ENCODE measurements at places on chromosomes 12 and 14.

- DNase-seq: no peak
Measured at GRCh38 chr12:68497702-68498101, 113.0 kb upstream of the RAP1B start.

GRCh38 chr12:116692605-116693004 lies 45.3 kb downstream of the SPRING1 start:
- no peak for DNase-seq

- DNase-seq: no peak
Measured at GRCh38 chr14:65077318-65077717, 25.0 kb downstream of the MAX start.

DNA sequence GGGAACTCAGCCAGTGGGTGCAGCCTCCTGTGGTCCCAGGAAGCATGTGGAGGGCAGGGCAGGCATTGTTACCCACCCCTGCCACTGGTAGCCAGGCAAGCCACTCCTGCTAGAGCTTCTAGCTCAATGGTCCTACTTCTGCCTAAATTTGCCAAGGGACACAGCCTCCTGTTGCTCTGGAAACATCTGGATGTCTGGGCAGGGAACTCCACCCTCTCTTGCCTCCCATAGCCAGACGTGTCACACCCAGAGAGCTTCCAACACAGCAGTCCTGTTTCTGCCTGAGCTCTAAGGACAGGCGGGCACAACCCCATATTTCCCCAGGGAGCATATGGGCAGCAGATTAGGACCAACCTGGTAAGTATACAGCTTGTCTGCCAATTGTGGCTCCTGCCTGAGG lies 350.2 kb downstream of the GLT1D1 start:
- no peak for DNase-seq

- DNase-seq: no peak
Measured at GRCh38 chr12:24997970-24998582, 49.2 kb upstream of the BCAT1 start.

- no peak for DNase-seq
Measured at GRCh38 chr12:6936636-6937480, 6.8 kb upstream of the RNU7-1 start.

- no peak for DNase-seq
Measured at GRCh38 chr12:116984098-116984497, 73.3 kb downstream of the FBXW8 start.

DNA sequence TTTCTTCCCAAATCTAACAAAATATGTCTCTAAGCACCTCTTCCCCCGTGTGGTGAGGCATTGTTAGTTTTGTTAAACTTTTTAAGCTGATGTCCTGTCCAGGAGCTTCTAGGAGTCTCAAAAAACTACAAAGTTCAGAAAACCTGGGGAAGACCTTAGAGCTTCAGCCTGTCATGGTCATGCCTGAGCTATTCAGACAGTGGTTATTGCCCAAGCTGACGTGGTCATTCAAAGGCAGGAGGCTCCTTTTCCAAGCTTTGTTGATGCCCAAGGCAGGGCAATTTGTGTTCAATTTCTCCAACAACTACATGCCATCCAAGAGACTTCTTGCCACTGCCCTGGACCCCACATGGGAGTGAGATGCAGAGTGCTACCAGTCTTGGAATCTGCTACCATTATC lies 5.8 kb upstream of the LYZ start:
- DNase-seq: no peak

- no peak for DNase-seq
Measured at GRCh38 chr14:72777636-72778035, 116.3 kb downstream of the DPF3 start.

GRCh38 chr12:108305991-108306501 lies 33.1 kb downstream of the CMKLR1 start:
- no peak for DNase-seq

- DNase-seq: no peak
Measured at GRCh38 chr12:28114488-28114887, 75.8 kb upstream of the CCDC91 start.
